ENCODE measurements at places on chromosomes 7 and 10.
A peak's percentile ranks its signal among the peaks of the same experiment; 100 is the strongest.

- no peak for DNase-seq
Observed at GRCh38 chr10:11297136-11297535, 279.5 kb downstream of the CELF2 start.

DNA sequence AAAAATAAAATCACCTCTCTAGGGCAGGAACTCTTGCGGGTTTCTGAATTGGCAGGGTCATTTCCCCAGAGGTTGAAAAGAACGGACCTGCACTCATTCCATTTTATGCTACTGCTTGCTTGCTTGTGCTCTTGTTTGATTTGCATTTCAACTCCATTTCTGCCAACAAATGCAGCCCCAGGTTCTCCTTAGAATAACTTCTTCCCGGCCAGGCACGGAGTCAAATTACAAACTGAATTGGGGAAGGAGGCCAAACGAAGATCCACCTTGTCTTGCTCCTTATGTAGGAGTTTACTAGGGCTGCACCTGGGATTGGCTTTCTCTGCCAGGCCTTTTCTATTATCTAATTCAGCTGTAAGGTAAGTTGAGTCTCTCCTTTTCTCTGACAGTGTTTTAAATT, 79.6 kb downstream of the HGF start:
- no peak for DNase-seq

- no peak for DNase-seq
Observed at GRCh38 chr7:133293384-133294160, 40.7 kb downstream of the EXOC4 start.

DNA sequence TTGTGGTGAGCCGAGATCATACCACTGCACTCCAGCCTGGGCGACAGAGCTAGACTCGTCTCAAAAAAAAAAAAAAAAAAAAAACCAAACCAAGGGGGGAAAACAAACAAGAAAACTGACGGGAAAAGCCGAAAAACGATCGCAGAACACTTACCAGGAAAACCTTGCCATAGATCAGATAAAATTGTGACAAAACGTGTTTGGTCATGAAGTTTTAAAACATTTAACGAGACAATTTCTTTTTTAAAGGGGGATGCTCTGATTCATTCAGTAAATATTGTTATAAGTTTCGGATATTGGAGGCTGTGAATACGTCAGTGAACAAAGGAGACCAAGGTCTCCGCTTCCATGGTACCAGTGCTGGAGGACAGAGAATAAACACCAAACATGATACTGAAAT, 77.3 kb downstream of the ARMC3 start:
- DNase-seq = no peak

GRCh38 chr7:80642871-80643270, 4.4 kb downstream of the CD36 start:
- DNase-seq = no peak

DNA sequence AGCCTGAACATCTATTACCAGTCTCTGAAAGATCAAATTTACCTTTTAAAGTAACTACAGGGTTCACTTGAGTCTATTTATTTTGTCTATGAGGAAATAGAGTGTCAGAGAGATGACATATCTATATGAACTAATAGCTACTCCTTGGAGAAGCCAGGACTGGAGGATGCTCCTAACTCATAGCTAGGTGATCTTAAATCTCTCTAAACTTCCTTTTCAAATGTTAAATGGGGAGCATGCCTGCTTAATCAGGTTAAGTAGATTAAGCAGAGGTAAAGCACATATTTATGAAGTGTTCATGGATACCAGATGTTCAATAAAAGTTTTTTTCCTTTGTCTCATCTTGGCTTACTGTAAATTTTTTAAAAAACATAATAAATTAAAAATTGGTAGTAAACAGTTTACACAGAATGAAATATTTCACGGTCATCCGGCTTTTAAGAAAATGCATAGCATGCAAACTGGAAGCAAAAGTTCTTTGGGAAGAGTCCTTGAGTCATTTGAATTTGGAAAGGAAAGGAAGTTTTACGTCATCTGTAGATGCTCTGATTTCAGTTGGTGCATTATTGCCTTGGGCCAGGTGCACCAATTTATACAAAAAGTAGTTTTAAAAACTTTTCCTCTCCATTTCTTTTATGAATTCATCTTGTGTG, 155.1 kb downstream of the BICC1 start:
- DNase-seq = no peak

- DNase-seq = no peak
Observed at GRCh38 chr10:76618171-76618570, 1019.4 kb downstream of the KCNMA1 start.

GRCh38 chr10:76915316-76915715, 722.3 kb downstream of the KCNMA1 start:
- DNase-seq = no peak

DNA sequence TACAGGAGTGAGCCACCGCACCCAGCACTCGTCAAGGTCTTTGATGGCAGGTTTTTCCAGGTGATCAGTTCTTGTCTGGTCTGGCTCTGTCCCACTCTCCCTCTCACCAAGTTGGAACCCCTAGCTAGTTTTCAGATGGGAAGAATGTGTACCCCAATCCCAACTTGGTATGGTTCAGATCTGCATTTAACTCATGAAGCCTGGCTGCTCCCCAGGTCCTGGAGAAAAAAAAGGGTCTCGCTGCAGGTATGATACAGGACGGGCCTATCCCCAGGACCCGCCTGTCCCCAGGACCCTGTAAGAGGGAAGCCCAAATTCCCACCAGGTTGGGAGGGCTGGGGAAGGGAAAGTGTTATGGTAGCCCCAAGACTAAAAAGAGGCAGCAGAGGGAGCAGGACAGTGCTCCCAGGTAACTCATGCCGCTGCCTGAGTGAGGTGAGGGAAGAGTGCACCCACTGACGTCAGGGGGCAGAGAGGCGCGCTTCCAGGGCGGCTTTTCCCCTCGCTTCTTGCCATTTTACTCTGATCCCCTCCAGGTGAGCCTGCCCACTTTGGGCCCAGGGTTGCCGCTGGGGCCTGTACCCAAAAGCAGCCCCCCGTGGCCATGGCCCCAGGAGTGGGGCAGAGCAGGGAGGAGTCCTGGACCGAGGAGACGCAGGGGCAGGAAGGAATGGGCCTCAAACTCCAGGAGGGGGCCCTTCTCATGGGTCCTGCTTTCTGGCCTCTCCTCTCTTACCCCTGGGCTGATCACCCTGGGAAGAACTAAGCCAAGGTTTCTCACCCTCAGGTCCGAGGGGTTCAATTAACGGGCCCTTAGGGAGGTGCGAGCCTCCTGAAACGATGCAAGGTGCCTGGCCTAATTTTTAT, 36.4 kb upstream of the SRRM3 start:
- DNase-seq = no peak

GRCh38 chr10:18532881-18533535, 118.4 kb downstream of the NSUN6 start:
- no peak for DNase-seq

DNA sequence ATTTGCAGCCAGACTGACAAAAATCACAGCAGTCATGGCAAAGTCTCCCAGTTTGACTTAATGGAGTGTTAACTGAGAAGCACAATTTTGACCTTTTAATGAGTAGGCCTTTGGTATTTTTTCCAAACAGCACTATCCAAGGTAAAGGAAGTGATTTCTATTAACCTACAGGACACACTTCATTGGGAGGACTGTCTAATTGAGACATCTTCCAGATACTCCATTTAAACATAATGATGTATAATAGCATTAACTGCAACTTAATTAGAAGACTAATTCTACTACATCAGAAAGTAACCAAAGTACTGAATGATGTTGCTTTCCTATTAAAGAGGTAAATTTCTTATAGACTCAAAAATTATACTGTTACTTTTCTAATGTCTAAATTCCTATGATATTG, 61.1 kb downstream of the TWIST1 start:
- DNase-seq = no peak

DNA sequence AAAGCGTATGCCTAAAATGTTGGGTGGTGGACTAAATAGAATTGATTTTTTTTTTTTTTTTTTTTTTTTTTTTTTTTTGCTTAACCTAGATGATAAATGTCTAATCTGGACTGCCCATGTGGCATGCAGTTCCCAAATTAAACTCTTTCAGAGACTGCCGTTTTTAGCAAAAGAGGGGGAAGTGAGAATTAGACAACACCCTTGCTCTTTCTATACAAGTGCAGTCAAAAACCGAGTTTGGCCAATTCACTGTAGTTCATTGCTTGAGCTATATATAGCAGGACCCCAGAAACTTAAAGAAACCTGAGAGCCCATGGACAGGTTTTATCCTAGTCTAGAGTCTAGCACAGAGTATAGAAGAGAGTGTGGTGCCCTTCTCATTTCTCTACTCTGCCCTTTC, 141.9 kb downstream of the GRM3 start:
- DNase-seq = no peak

GRCh38 chr7:39285256-39285655, 280.9 kb upstream of the YAE1 start:
- DNase-seq = no peak

- DNase-seq = no peak
Observed at GRCh38 chr7:78620920-78621319, 822.3 kb downstream of the PHTF2 start.

DNA sequence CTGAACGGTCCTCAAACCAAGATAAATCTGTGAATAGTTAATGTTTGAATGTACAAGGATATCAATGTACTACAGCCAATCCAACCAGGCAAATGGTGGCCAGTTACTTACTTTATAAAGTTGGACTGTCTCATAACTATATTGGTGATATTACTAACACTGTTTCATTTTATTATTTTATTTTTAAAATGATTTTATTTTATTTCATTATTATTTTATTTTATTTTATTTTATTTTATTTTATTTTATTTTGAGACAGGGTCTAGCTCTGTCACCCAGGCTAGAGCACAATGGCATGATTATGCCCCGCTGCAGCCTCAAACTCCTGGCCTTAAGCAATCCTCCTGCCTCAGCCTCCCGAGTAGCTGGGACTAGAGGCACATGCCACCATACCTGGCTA, 6.8 kb downstream of the IL15RA start:
- no peak for DNase-seq

DNA sequence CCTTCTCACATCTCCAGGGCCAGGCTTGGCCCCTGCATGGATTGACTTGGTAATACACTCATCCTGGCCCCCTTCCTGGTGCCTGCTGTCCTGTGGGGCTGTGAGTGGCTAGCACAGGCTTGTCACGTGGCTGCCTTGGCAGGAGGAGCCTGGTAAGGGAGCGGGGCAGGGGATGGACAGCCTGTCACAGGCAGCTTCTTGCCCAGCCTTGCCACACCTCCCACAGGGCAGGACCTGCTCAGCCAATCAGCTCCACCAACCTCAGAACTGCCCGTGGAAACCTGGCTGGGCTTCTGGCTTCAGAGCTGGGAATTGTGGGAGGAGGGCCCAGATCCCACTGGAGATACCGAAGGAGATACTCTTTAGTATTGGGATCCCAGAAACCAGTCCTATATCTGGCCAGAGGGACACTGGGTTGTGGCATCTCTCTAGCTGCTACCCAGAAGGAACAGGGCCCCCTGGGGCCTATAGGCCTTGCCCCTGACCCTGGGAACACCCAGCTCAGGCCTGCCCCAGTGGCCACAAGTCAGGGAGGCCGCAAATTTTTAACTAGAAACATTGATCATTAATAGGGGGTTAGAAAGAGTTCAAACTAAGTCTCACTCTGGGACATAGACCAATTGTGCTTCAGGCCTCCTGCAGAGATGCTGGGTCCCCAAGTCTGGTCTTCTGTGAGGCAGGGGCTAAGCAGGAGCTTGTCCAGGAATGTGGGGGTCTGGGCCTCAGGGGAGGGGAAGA, at the start of gene HOGA1:
Gene HOGA1, plus strand, starts transcription at position 330 of the 738 bp plus-strand sequence. Its CDS starts 315 bp downstream, at position 645.
- DNase-seq = peak; percentile 82

DNA sequence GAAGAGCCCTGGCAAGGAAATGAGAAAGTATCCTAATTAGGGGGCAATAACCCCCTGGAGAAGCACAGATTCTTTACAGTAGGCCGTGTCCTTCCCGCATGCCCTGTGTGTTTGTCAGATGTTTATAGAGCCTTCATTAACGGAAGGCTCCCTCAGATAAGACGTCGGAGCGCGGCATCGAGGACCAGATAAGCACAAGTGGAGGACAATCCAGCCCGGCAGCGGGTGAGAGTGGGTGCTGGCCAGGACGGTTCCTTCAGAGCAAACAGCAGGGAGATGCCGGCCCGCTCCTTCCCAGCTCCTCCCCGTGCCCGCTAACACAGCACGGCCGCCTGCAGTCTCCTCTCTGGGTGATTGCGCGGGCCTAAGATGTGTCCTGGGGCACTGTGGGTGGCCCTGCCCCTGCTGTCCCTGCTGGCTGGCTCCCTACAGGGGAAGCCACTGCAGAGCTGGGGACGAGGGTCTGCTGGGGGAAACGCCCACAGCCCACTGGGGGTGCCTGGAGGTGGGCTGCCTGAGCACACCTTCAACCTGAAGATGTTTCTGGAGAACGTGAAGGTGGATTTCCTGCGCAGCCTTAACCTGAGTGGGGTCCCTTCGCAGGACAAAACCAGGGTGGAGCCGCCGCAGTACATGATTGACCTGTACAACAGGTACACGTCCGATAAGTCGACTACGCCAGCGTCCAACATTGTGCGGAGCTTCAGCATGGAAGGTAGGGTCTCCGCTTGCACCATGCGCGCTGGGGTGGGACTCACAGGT, at the start of gene GDF2:
Gene GDF2, plus strand, starts transcription at position 155 of the 762 bp plus-strand sequence. Its CDS starts 215 bp downstream, at position 370.
- DNase-seq = no peak

- no peak for DNase-seq
Observed at GRCh38 chr10:48929413-48929990, 10.1 kb downstream of the LRRC18 start.

- no peak for DNase-seq
Observed at GRCh38 chr10:110619514-110620397, 24.4 kb upstream of the RBM20 start.

DNA sequence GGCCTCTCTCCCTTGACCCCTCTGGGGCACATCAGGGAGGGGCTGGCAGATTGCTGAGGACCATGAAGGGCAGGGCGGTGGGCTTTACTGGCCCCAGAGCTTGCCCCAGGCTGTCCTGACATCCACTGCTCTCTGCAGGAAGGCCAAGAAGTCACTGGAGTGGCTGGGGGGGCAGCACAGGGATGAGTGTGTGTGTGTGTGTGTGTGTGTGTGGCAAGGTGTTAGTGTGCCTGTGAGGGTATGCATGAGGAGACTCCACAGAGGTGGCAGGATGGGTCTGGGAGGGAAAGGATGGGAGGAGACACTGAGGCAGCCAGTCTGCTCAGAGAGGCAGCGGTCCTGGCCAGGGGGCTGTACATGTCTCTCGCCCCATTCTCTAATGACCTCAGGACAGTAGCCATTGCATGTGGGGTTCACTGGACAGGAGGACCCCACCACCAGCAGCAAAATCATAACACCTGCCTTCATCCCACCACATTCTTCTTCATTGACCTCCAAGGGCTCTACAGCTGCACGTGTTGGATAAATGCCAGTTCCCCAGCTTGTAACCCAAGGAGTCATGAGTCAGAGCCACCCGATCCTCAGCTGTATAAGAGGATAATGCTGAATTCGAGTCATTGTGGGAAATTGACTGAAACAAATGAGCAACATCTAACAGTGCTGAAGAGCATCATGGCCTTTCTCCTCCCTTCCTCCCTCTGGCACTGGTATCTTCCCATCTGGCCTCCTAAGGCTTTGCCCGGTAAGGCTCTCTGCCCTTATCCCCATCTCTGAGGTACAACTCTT, 720.5 kb downstream of the GRID1 start:
- DNase-seq = peak; percentile 6

- DNase-seq = no peak
Observed at GRCh38 chr10:5638494-5638893, 27.9 kb downstream of the ASB13 start.

- peak; percentile 44 for DNase-seq
Observed at GRCh38 chr10:95445223-95445836, 115.8 kb downstream of the SORBS1 start.
